ENCODE measurements at places on chromosomes 7 and 10.

- DNase-seq, result no peak
These were observed 19.0 kb downstream of the GPER1 start for GRCh38 chr7:1106793-1107421.

DNA sequence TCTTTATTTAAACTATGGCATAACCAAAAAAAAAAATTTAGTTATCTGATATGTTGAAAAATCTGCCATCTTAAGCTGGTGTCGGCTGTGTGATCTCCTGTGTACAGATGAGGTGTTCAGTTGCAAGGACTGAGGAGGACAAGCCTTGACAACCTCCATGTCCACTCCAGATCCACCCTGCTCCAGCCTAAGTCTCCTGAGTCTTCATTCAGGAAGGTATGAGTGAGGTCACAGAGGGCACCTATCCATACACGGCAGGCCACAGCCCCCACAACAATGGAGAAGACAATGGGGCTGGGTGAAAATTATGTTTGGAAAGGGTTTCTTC is 16.1 kb downstream of the TARP start:
- no peak for DNase-seq

DNA sequence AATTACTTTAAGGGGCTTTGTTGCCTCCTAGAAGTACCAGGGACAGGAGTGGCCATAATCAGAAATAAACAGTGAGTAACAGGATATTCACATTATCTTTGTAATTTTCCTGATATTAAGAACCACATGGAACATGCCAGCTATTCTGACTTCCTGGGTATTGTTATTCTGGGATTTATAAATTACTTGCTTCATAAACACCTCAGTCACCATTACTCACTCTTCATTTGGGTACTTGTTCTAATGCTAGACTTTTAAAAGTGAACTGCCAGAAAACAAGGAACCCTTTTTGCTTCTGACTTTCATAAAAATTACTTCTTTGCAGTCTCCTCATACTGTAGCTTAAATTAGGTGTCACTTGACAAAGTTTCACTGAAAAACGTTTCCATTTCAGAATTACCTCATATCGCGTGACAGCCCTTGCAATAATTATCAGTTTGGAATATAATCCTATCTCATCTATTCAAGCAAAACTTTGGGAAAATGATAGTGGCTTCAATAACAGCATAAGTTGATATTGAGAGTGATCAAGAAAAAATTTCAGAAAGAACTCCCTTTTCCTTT is 29.8 kb downstream of the CABCOCO1 start:
- no peak for DNase-seq

- no peak for DNase-seq
These were observed 25.6 kb downstream of the EBF3 start for GRCh38 chr10:129938460-129938859.

DNA sequence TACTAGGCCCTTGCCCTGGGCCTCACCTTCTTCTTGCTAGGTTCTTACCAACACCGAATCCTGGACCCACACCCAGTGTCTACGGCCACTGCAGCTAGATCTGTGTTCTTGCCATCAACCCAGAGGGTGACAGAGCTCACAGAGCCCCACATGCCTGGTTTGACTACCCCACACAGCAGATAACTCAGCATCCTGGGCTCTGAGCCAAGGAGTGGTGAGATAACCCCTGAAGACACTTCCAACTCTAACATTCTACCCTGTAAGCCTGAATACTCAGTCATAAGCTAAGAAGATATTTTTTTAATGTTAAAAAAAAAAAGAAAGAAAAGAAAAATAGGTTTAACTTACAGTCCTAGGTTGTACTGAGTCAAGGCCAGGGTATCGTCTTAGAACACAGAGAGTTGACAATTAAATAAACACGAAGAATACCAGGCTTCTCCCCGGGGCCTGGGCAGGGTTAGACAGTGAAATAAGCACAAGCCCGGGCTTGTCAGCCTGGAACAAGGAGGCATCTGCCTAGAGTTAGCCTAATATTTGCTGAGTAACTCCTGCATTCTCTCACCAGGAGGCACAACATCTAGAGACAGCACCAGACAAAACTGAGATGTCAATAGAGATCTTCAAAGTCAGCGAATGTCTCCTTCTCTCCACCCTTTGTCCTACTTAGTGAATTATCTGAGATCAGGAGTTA is 556.5 kb upstream of the LRRN3 start:
- DNase-seq, result no peak

GRCh38 chr10:1002425-1003006 is 14.3 kb downstream of the GTPBP4 start:
- DNase-seq, result no peak

DNA sequence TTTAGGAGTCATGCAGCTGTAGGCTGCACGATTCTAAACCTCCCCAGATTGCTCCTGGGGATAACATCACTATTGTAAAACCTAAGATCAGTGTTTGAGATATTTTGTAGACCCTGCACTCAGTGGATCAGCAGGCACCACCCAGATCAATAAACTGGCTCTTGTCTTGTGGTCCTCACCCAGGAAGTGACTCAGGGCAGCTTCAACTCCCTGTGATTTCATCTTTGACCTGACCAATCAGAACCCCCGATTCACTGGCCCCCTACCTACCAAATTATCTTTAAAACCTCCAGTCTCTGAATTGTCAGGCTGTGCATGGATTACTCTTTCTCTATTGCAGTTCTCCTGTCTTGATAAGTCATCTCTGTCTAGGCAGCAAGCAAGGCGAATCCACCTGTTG is 25.7 kb downstream of the ARL5B start:
- DNase-seq, result no peak

DNA sequence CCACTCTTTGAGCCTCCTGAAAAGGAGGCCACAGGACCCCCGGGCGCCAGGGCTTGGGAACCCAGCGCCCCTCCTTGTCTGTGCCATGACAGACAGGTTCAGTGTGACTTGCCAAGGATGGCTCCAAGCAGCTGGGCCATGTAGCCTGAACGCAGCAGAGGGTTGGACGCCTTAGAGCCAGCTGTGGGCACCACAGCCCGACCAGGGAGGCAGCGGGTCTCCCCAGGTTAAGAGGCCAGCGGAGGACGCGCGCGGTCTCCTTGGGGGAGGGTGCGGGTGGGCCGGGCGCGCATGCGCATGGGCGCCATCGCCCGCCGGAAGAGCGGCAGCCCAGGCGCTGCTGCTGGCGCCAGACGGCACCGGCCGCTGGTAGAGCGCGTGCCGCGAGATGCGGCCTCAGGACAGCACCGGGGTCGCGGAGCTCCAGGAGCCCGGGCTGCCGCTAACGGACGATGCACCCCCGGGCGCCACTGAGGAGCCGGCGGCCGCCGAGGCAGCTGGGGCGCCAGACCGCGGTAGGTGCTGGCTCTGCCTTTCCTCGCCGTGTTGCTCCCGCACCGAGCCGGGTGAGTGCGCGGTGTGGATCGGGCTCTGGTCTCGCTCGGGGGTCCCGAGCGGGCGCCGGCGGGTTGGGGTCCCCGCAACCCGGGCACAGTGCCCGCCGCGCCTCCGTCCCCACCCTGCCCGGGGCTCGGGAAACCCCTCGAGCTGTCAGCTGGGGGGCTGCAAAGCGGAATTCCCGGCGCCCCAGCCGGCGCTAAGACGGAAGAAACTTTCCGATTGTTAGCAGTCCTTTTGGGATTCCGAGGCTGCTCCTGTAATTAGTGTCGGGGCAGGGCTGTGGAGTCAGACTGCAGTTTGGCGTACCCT is at the start of gene SLC35G1:
Gene SLC35G1, plus strand, starts transcription at position 333 of the 870 bp plus-strand sequence. Its CDS starts 56 bp downstream, at position 389.
- peak; percentile 82 for DNase-seq

GRCh38 chr10:2366264-2366931 is 629.1 kb upstream of the ADARB2 start:
- no peak for DNase-seq

DNA sequence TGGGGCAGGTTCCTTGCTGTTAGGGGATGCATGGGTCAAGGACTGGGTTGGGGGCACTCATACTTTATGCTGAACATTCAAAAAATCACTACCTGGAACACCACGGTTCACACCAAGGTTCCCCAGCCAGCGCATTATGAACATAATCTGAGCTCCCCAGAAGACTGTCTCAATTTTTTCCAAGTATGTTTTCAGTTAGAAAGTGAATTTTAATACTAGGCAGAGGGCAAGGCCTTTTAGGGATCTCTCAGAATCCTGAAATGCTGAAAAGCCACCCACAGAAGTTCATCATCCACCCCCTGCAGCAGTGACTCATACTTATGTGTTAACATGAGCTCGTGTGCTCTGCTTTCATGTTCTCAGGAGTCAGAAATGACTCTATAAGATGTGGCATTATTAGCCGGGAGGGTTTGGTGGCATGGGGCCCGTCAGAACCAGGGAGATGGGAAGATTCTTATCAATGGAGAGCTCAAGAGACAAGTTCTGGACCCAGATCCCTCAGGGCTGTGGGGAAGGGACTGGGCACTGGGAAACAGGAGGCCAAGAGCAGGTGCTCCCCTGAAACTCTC is 185.2 kb upstream of the ITGB1 start:
- peak; percentile 89 for DNase-seq

DNA sequence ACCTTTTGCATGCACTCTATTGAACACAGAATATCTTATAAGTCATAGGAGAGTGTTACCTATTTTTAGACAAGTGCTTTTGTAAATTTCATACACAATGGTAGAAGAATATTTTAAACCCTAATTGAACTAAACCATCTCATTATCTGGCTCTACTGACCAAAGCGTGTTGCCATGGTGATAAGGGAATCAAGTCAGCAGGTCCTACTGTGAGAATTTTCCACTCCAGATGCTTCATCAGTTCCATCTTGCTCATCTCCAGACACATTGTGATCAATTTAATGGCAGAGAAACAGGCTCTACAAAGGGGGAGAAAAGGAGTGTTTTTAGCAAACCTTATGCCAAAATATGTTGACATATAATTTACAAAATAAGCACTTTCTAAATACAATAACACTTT is 621.9 kb upstream of the GHITM start:
- DNase-seq, result no peak

GRCh38 chr10:78727728-78728127 is 341.0 kb upstream of the ZMIZ1 start:
- no peak for DNase-seq
